ENCODE measurements at places on chromosomes 7 and 10. TPM values are rescaled to one million over a fixed set of nuclear protein-coding genes. Genes with fewer than 3 reads are reported as not detected.

DNA sequence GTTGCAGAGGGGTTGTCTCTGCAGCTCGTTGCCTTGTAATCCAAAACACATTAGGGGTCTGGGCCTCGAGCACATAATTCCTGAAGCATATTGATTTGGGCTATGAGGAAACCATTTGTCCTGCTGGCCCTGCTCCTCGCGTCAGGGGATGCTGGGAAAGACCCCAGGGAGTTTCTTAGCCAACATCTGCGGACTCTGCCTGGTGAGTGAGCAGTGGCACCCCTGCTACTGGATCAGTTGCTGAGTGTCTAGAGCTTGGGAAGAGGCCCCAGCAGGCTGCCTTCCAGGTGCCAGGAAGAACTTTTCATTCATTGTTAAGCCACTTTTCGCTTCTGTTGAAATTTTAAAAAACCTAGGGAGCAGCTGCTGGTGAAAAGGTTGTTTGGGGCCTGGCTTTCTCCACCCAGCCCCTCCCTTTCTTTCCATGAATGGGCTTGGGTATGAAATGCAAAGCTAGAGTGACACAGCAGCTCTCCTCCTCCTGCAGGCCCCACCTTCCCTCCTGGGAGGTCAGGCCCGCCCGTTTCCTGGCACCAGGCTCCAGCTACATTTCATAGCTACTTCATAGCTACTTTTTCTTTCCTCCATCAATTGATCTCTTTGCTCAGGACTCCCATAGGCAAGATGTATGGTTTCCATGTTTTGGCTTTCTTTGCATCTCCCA, 26.8 kb downstream of the TACR2 start:
- no peak for DNase-seq

GRCh38 chr7:148575640-148576411, 14.7 kb upstream of the C7orf33 start:
- DNase-seq, result peak; percentile 64

- no peak for DNase-seq
These were observed 164.0 kb downstream of the CHRM2 start for GRCh38 chr7:137032436-137032835.

DNA sequence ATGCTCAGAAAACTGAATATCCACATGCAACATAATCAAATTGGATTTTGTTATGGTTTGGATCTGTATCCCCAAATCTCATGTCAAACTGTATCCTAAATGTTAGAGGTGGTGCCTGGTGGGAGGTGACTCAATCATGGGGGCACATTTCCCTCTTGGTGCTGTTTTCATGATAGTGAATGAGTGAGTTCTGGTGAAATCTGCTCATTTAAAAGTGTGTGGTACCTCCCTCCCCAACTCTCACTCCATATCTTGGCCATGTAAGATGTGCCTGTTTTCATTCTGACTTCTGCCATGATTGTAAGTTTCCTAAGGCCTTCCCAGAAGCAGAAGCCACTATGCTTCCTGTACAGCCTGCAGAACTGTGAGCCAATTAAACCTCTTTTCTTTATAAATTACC, 239.6 kb upstream of the KLF14 start:
- no peak for DNase-seq

PKD2L1 gene
- 0.37 TPM for total RNA-seq

EVX1 gene
- not detected for total RNA-seq

RNF148 gene
- 3.5 TPM for total RNA-seq

SPDYE11 gene
- total RNA-seq, result not detected

SFRP4 gene
- 23.0 TPM for total RNA-seq
